SK-N-SH (cell line): ENCODE measurements at places on chromosomes 3 and 15. TPM values are rescaled to one million over a fixed set of nuclear protein-coding genes. Genes with fewer than 3 reads are reported as not detected.

- no peak for DNase-seq
Measured at GRCh38 chr3:110384601-110385000, 687.0 kb upstream of the NECTIN3 start.

DNA sequence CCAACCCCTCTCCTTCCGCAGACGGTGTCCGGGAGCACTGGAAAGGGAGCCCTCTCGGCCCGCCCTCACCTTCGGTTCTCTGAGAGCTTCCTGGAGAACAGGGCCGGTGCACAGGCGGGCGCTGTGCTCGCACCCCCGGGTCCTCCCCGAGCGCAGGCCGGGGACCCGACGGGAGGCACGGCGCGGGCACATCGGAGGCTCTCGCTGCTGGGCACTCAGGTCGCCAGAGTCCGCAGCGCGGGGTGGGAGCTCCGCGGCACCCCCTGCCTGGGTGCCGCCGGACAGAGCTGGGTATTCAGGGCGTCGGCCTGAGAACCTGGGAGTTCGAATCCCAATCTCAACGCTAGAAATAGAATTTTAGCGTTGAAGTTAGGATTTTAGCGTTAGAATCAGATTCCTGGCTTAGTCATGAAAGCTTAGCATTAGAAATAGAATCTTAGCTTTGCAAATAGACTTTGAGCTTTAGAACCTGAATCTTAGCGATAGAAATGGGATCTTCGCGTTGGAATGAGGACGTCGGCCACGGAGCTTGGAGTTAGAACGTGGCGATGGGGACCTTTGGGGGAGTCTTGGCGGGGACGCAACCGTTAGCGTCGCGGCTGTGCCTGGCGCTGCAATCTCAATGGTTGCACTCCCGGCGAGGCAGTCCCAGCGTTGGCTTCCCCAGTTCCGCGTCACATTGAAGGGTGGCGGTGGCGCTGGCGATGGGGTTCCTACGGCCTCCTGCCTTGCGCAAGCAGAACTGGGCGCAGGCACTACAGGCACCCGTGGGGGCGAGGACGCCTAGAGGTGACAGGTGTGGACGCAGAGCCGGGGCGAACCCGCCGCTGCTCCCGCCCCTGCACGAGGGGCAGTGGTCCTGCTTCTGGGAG, 549 bp downstream of the TRH start:
- peak; percentile 65 for DNase-seq

DNA sequence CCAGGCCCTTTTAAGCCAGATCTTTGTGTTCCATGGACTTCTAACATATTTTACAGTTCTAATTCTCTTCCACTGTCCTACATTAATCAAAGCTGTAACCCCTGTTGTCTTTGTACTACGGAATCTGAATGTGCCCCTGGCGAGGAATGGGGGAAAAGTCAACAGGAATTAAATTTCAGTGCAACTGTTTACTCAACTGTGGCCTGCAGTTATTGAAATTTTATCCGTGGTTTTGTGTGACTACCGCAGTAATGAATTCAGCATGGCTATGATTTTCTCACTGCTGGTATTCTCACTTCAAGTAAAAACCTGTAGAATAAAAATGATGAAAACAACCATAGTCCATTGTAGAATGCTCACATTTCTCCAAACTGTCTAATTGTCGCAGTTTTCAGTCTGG, 388.0 kb downstream of the FOXP1 start:
- no peak for DNase-seq

GRCh38 chr15:49622561-49622960, 1.7 kb downstream of the DTWD1 start:
- DNase-seq: peak; percentile 10

- peak; percentile 10 for DNase-seq
Measured at GRCh38 chr3:84980011-84980410, 21.2 kb downstream of the CADM2 start.

DNA sequence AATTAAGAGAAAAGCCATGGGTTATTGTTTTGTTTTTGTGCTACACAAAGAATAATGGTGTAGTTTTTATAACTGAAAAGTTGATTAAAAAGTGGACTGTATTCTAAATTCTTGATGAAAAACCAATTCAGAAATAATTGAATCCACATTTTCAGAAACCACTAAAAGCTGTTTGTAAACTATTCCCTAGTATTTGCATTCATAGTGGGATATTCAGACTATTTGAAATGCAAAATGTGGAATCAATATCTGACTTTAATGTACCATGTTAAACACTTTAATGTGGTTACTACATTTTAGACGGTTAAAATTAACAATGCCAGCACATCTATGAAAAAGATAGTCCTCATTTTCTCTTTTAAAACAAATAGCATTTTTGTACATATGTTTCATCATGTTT, 104.6 kb downstream of the ZIC4 start:
- no peak for DNase-seq

- no peak for DNase-seq
Measured at GRCh38 chr3:16079519-16079918, 95.0 kb upstream of the GALNT15 start.

DNA sequence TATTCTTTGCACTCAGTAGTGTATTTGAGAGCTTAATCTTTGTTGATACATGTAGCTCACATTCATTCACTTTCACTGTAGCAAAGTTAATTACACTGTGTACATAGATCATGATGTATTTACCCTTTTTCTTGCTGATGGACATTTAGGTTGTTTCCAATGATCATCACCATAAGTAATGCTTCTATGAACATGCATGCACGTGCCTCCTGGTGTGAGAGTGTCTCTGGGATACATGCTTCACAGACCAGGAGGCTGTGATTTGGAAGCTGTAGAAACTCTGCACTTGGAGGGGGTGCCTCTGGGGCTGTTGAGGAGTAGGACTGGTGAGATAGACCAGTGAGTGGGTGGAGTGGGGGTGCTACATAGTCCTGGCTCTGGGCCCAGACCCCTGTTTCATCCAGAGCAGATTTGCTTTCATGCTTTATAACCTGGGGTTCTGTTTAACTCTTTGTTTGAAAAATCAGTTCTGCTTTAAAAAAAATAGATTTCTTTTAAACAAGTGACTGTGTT, 18.2 kb upstream of the SMAD3 start:
- no peak for DNase-seq

DNA sequence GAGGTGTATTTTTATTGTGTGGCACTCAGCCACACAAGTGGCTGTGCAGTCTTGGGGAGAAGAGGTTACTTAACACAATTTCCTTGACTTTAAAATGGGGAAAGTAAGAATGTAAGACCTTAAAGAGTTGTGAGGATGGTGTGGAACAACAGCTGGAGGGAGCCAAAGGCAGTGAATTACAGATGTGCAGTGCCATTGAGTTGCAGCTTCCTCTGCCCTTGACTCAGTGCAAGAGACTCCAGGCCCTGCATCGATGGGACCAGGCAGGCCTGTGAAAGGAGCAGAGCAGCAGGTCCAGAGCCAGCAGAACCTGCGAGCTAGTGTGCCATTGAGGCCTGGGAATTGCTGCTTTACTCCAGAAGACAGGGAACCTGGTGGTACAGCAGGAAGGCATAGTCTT, 27.2 kb downstream of the EEFSEC start:
- DNase-seq: peak; percentile 30

GRCh38 chr15:58678683-58679082, 70.8 kb downstream of the ADAM10 start:
- DNase-seq: no peak

GRCh38 chr15:60568301-60568742, 89.4 kb upstream of the ICE2 start:
- DNase-seq: no peak

- peak; percentile 69 for DNase-seq
Measured at GRCh38 chr3:4656059-4656458, 162.9 kb downstream of the ITPR1 start.

GRCh38 chr15:36612063-36612788, 32.8 kb downstream of the CDIN1 start:
- DNase-seq: no peak

DNA sequence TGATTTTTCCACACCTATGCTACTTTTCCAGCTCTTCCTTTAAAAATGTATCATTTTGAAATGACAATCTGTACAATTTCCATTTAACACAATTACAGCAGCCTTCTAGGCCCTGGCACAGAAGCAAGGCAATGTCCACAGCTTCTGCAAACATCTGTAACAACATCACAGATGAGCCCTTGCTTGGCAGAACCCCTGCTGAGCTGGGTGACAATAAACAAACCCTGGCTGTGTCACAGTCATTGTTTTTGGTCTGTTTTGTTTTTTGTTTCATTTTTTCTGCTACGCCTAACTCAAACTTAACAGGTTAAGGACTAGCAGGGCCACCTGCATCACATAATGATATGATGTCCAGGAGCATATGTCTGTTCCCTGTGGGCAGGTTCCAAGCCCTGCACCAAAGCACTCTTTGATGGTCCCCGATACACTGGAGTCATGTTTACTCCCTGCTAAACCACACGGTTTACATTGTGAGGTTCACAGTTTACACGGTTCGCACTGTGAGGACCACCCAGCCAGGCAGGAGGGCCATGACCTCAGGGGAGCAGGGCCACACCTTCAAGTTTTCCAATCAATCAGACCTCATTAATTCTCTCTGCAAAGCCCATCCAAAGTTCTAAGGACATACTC, 186.8 kb upstream of the CHRNA7 start:
- peak; percentile 37 for DNase-seq

DNA sequence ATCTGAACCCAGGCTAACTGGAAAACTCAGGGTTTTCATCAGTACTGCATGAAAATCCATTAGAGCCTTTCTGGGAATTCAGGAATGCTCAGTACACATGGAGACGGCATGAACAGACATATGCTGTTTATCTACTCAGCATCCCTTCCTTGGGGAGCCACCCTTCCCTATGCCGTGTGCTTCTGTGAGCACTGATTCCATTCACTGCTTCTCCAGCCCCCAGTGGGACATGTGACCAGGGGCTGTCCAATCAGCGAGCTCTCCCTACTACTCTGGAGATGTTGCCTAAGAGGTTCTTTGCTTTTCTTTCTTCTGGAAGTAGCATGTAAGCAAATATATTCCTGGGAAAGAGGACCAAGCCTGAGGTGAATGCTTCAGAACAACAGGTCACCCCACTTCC, 5.6 kb upstream of the PCOLCE2 start:
- peak; percentile 25 for DNase-seq

GRCh38 chr3:196081834-196082618, at the start of gene TFRC:
Gene TFRC, minus strand, starts transcription at chr3:196082090. Its CDS starts 4,991 bp downstream, at chr3:196077099.
- peak; percentile 100 for DNase-seq

DNA sequence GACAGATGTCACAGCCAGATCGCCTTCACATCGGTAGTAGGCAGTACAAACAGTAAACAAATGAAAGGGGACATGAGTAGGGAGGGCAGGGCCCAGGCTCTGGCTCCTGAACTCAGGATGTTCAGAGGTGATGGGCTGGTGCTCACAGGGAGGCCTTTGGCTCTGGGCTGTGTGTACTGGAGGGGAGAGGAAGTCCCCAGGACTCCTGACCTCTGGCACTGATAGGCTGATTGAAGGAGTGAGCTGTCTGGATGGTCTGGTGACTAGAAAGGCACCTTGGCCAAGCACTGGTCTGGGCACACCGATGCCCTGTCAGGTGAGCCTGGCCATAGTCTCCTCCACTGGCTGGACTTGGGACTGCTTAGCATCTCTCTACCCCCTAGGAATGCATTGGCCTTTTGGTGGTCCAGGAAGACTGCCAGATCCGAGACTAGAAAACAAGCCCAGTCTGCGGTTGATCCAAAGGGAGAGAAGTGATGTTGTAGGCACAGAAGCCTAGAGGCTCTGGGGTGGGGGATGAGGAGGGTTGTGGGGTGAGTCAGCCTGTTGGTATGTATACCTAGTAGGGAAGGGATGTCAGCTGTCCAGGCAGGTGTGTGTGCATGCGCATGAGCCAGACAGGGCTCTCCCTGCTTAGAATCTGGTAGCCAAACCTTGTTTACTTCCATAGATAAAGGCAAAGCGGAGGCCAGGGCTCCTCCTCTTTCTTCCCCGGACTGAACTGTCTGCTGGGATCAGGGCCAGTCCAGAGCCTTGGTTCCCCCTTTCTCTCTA, 1.9 kb downstream of the SPINT1 start:
- DNase-seq: no peak

DNA sequence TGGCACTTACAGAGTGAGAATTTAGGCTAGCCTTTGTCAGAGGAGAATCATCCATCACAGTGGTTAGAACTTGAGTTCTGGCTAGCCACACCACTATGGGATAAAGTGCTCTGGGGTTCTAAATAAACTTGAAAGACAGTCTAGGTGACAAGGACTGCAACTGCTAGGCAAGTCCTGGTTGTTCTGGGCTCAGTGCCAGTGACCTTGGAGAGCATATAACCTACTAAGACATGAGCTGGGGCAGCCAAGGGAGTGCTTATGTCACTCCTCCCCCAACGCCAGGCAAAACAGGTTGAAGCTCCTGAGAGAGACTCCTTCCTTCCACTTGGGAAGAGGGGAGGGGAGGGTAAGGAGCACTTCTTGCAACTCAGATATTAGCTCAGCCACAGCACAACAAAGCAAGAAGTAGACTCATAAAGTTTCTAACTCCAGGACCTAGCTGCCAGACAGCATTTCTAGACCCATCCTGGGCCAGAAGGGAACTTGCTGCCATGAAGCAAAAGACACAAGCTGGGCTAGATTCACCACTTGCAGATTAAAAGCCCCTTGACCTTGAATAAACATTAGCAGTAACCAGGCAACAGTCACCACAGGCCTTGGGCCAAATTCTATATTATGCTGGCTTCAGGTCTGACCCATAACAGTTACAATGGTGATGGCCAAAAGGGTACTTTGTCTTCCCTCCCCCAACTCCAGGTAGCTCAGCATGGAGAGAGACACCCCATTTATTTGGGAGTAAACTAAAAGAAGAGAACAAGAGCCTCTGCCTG, 963.7 kb downstream of the PLOD2 start:
- DNase-seq: no peak

GRCh38 chr3:175357758-175358157, 498.6 kb downstream of the NAALADL2 start:
- peak; percentile 27 for DNase-seq

Gene LIPH
- polyA plus RNA-seq: 0.06 TPM in 1 of 2 replicates, not detected in the other

Gene GOLGA8K
- polyA plus RNA-seq: 0.08 and 0.10 TPM in 2 replicates

Gene DUOXA1
- polyA plus RNA-seq: 0.02 TPM in 1 of 2 replicates, not detected in the other

Gene MTFMT
- polyA plus RNA-seq: 12.1 and 12.7 TPM in 2 replicates

Gene MESP1
- polyA plus RNA-seq: 0.52 and 0.74 TPM in 2 replicates

Gene INKA1
- 2.6 and 3.4 TPM in 2 replicates for polyA plus RNA-seq

Gene IGF2BP2
- 5.4 and 5.9 TPM in 2 replicates for polyA plus RNA-seq

Gene CFAP100
- polyA plus RNA-seq: not detected in 2 replicates

Gene NPAP1
- polyA plus RNA-seq: under 0.01 TPM in 1 of 2 replicates, not detected in the other

Gene C2CD4B
- polyA plus RNA-seq: not detected in 2 replicates

Gene P2RY13
- not detected in 2 replicates for polyA plus RNA-seq

Gene RETNLB
- not detected in 2 replicates for polyA plus RNA-seq
